ENCODE measurements at places on chromosomes 5 and 9.

DNA sequence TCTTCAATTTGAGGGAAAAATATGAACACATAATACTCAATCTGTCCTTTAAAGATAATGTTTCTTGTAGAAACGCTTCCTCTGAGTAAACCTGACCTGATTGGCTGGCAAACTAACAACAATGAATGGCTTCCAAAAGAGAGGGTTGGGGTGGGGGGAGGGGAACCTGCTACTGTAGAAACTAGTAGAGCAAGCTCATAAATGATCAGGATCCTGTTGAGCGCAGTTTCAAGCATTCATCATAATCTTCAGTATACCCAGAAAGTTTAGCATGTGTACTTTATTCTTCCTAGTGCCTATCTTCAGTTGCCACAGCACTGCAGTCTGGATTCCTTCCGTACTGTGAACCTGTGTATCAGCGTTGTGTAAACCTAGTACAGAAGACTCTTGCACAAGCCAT lies 63.0 kb upstream of the FCHO2 start:
- DNase-seq = no peak

DNA sequence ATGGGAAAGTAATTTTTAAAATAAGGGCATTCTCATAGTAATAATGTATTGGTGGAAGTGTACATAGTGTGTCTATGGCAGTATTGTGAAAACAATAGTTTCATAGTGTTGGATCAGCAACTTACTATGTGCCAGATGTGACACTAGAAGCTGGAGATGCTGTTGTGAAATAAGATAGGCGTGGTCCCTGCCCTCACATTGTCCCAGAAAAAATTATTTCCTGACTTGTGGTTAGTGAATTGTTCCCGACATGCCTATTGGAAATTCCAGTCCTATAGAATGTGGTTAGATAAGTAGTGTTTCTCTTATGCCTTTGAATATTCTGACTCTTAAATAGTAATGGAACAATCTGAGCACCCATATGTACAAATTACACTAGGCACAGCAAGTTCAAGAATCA lies 55.3 kb upstream of the MTAP start:
- no peak for DNase-seq

GRCh38 chr5:151810449-151810848 lies 38.7 kb downstream of the G3BP1 start:
- no peak for DNase-seq

GRCh38 chr9:20292002-20292401 lies 330.3 kb downstream of the MLLT3 start:
- DNase-seq = no peak

DNA sequence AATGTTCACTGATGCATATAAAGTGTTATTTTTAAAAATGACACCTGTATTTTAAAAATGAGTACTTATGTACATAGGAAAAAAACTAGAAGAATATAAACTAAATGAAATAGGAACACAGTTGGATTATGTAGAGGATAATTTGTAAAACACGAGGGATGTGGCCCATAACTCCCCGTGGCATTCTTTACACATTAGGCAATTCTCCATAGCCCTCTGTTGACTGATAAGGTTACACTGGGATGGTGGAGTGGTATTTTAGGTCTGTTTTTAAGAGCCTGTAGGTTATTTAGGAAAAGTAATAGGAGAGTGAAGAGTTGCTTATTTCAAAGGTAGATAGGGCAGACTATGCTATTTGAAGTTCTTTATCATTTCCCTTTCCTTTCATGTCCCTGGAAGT lies 1.8 kb downstream of the CAVIN4 start:
- DNase-seq = no peak

DNA sequence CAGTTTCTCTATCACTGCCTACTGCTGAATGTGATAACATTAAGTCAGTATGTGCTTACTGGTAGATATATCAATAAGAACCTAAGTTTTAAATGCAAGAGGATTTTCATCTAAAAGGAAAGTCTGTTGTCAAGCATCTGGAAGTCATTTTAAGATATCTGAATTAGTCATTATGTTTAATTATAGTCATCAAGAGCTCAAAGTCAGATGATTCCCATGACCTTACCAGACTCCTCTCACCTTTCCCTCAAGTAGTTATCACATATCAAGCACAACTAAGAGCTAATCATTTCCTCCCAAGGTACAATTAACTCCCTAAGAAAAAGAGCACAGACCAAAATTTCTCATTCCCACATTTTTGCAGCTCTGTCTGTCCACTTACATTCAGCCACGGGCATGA lies 45.5 kb downstream of the PUM3 start:
- no peak for DNase-seq

GRCh38 chr9:109139851-109140250 lies 20.1 kb upstream of the TMEM245 start:
- DNase-seq = no peak

GRCh38 chr9:21110708-21111576 lies 30.7 kb downstream of the IFNW1 start:
- DNase-seq = peak; percentile 56

GRCh38 chr9:114938687-114939575 lies 8.5 kb upstream of the TNFSF8 start:
- DNase-seq = no peak

DNA sequence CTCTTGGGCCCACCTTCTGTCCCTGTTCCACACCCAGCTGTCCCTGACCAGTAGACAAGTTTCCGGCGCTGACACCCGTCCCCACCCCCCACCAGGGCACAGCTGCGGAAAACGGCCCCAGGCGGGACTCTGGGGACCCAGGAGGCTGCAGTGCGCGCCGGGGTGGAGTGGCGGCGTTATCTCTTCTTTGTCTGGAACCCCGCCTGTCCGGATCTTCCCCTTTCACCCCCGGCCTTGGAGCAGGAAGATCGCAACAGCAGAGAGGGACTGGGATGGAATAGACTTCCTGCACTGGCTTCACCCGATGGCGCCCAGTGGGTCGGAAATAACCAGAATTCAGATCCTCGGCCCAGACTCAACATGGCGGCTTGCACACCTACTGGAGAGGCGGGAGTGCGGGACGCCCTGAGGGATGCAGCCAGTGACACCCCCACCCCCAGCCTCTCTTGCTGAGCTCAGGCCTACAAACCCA lies 4.7 kb downstream of the PAX5 start:
- no peak for DNase-seq

GRCh38 chr5:68922172-68922987 lies 171.4 kb upstream of the SLC30A5 start:
- DNase-seq = no peak

GRCh38 chr5:146059460-146060220 lies 45.7 kb downstream of the PLAC8L1 start:
- no peak for DNase-seq

DNA sequence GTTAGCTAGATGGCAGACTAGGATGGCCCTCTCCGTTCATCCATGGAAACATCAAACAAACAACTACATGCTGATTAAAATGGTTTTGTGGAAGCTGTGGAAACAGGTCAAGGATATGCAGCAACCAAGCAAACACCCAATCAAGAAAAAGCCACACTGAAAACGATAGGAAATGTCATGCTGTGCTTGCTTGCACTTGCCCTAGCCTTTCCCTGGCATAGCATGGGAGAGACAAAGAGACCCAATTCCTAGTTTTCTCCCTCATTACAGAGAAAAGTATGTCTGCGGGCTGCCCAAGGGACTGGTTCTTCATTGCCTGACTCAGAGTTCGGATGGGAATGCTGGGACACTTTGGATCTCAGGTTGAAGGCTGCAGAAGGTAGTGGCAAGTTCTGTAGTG lies 98.7 kb downstream of the FANCC start:
- no peak for DNase-seq
